ENCODE measurements at places on chromosomes 7 and 10.

DNA sequence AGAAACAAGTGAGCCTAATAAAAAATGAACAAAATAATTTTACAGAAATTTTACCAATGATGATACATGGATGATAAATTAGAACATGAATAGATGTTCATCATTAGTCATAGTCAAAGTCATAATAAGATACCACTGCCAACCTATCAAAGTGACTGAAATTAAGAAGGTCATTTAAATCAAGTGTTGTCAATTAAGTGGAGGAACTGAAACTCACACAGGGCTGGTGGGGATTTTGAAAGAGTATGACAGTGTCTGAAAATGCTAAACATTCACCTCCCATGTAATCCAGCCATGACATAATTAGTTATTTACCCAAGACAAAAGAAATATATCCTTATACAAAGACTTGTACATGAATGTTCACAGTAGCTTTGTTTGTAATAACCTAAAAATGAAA, 57.1 kb upstream of the DYNC1I1 start:
- DNase-seq: no peak

- DNase-seq: no peak
Measured at GRCh38 chr7:134113655-134114054, 13.5 kb upstream of the LRGUK start.

DNA sequence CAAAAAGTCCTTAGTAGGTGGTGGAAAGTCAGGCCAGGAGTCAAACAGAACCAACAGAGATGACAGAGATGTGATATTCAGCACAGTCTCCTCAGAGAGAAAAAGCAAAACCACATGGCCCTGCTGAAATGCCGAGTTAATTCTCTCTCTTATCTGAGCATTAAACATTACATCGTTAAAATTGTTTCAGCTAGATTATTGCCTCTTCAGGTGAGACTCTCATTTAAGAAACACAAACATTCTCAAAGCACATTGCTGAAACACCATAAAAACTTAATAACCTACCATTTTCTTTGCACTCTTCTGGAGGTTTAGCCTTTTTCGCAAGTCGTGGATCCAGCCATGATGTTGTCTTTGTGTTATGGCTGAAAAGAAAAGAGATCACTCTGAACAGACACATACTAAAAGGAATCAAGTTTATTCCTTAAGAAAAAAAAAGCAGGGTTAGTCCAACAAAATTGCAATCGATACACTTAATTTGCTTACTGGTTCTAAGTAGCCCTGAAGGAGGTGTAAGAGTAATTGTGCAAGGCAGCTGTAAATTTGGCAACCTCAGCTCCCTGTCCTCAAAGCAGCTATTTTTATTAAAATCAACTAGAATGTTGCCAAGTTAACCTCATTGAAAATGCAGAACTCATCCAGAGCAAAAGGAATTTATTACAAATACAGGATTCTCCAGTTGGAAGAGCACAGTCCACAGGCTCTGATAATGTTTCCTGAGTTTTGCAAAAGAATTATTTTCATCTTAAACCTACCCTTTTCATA, 691.1 kb downstream of the PHTF2 start:
- no peak for DNase-seq

- DNase-seq: no peak
Measured at GRCh38 chr10:31149835-31150512, 118.3 kb upstream of the ZNF438 start.

DNA sequence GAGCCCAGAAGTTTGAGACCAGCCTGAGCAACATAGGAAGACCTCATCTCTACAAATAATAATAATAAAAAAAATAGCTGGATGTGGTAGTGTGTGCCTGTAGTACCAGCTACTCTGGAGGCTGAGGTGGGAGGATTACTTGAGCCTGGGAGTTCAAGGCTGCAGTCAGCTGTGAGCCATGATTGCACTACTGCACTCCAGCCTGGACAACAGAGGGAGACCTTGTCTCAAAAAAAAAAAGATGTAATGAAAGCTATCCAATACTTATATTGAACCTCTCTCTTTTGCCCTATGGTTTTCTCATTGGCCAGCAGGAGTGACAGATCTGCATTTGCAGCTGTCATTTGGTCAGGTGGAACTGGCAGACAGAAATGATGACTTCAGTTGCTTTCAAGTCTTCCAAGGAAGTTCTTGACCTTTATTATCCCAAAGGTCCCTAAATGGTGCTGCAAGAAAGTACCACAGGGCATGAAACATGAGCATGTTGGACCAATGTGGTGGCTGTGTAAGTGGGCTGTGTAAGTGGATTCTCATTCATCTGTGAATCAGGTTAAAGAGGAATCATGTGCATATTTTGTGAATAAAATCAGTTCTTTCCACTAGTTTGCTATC, 99.4 kb downstream of the CALD1 start:
- DNase-seq: no peak

GRCh38 chr10:5466451-5467206, 32.7 kb downstream of the CALML5 start:
- DNase-seq: no peak

DNA sequence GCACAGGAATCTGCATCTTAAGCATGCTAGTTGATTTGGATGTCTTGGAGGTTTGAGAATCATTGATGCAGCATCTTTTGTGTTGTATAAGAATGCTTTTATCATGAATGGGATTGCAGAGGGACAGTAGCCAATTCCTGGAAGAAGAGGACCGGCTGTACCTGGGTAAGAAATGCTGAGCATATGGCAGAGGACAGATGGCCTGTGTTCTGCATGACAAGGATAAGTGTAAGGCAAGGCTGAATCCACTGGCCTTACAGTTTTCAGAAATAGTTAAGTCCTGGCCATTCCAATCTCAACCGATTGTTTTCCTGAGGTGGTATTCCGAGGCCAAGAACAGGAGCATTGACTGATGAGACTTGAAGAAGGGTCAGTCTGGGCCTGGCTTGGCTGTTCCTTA, 24.4 kb upstream of the KBTBD2 start:
- no peak for DNase-seq

GRCh38 chr10:44780426-44780825, 130.7 kb upstream of the TMEM72 start:
- DNase-seq: no peak

DNA sequence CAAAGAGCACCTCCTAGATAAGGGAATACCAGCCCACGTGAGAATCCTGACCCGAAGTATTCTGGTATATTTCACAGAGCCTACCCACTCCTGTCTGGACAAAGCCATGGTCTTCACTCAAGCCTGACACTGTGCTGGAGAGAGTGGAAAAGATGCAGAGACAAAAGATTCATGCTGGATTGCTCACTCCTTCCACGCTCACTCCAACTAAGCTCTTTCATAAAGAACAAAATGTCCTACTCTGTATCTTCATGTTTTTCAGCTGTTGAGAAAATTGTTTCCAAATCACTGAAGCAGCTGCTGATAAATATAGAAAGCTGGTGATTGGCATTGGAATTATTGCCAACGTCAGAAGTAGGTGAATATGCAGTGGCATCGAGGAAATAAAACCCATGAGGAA, 106.0 kb downstream of the ABLIM1 start:
- no peak for DNase-seq

DNA sequence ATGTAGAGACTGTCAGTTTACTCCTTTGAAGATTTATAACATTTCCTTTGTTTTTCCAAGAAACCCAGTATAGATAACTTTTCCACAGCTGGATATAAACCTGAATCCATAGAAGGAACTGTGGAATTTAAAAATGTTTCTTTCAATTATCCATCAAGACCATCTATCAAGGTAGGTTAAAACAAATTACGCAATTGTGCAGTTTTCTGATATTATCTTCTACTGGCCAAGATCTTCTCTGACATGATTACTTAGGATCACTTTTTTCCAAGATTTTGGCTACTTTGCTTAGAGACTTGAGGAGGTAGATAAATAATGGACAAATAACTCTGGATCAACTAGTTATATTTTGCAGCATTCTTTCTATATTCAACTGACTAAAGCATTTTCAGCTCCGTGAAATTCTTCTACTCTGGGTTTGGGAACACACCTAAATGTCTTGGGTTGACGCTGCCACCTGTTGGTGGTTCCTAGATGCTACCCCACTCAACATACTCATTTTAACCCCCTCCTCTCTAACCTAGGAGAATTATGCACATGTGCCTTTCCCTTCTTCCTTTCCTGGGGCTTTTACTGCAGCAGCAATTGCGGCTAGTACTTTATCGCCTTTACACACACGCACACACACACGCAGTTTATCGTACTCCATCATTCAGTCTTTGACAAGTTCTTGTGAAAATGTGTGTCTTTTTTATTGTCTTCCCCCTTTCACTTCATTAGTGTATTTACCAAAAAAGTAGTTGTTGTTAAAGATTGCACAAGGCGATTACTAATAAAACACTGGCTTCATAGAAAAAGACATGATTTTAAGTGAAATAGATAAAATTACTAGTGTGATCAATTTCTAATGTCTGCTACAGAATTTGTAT, 32.7 kb downstream of the ABCB5 start:
- no peak for DNase-seq

GRCh38 chr7:73844848-73845460, 2.6 kb upstream of the METTL27 start:
- DNase-seq: no peak

DNA sequence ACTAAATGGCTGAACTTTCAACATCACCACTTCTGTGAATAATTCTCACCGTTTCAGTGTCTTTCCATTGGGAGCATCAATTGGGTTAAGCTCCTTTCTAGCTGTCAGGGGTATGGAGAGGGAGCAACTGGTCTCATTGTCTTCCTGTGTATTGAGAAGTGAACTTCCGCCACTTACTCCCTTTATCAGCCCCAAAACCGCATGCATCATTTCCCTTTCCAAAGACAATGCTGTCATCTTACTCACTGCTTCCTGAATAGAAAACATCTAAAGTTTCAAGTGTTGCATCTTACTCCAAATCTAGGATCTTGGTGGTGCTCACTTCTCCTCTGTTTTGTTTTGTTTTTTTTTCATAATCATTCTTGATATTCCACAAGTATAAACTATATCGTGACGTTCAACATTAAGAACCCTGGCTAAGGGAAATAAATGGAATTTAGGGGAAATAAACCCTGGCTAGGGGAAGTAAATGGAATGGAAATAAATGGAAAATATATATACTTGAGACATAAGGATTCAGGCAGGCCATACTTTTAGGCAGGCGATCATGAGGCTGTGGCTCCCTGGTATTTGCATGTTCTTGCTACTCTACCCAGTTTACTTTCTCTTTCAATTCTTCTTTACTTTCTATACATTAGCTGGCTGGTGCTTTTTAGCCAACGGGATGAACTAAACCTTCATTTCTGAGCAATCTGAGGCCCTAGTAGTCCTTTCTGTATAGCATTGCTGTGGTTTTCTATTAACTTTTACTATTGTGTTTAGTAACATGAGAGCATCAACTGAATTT, 371.9 kb downstream of the BMPER start:
- DNase-seq: no peak

GRCh38 chr10:34866848-34867247, 51.8 kb upstream of the PARD3 start:
- no peak for DNase-seq

GRCh38 chr7:152076324-152076821, 50.9 kb downstream of the GALNT11 start:
- no peak for DNase-seq

- DNase-seq: no peak
Measured at GRCh38 chr7:94530109-94530508, 20.5 kb downstream of the CASD1 start.

GRCh38 chr10:92505044-92505443, 68.8 kb downstream of the IDE start:
- no peak for DNase-seq

DNA sequence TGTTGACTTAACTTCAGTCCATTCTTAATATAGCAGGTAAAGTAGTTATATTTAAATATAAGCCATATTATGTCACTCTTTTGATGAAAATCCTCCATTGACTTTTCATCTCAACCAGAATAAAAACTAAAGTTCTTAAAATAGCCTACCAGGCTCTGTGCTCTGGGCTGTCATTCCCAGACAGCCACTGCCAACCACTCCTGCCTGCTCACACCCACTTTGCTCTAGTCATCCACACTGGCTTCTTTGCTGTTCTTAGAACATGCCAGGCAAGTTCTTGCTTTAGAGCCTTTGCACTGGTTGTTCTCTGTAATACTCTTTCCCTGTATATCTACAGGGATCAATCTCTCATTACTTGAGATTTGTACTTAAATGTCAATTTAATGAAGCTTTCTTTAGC, 80.6 kb downstream of the ZEB1 start:
- DNase-seq: no peak

DNA sequence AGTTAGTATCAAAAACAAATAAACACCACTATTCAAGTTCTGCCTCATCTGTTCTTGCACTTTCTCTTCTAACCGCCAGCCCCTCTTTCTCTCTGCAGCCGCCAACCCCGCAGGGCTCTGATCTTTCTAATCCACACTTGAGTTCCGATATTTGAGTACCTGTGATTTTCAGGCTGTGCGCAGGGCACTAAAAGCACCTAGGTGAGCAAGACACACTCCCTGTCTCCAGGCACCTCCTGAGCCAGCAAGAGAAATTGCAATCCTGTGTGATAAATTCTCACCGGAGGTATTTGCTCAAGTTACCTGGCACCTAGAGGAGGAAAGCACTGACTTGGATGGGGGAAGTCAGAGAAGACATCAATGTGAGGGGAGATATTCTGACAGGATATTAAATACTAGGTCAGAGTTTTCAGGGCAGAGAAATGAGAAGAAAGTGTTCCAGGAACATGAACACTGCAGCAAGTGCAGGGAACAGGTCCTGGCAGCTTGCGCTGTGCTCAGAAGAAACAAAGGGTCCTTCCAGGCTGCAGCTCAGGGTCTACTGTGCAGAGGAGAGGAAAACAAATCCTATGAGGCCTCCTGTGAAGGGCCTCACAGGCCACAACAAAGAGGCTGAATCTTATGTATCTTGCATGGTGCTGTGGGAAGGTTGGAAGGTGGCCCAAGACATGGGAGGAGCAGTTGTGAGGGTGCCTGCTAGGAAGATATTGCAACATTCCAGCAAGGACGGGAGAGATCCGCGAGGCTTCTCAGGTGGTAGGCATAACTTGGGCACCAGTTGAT, 568.7 kb upstream of the MGMT start:
- DNase-seq: no peak

GRCh38 chr7:41628901-41629300, 74.0 kb downstream of the INHBA start:
- DNase-seq: no peak

DNA sequence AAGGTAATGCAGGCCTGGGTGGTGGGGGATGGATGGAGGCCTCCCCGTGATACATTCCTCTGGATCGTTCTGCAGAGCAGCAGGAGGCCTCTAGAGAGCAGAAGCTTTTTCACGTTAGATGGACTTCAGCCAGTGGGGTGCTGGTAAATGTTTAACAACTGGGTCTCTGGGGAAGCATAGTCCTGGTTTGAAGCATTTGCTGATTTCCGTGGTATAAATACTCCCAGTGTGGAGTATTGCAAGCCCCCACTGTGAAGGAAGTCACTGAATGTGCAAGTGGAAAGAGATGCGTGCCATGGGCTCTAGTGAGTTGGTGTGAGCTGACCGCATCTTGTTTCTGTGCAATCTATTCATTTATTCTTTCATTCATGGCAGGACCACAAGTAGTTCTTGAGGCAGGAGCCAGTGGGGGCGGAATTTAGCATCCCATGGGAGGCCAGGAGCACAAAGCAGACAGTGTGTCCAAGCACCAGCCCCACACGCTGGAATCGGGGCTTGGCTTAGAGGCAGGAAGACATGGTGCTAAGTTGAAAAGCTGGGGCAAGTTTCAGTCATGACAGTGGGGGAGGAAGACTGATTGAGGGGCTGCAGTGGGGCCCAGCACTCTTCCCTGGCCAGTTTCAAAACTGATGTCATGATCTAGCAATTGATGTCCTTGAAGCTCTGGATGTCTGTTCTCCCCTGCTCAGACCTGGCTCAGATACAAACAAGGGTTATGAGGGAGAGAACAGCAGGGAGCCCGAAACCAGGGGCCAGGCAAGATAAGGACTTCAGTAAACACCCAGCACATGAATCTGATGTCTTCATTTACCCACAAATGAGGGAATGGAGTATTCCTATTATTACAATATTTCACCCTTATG, 280.9 kb upstream of the LYZL1 start:
- DNase-seq: no peak

Data from activated T-cell treated with anti-CD3 and anti-CD28 coated beads, Interleukin-2, amount 50 U/mL, for 1 hour (primary cell).